Uterus (tissue), 4 donors: ENCODE measurements at places on chromosomes 2 and 18. TPM values are rescaled to one million over a fixed set of nuclear protein-coding genes. Genes with fewer than 3 reads are reported as not detected.

Gene SLC9A4
- total RNA-seq: 1.2 TPM

Gene MTERF4
- total RNA-seq: 108 TPM

Gene ARHGEF33
- 0.88 TPM for total RNA-seq

Gene SDC1
- total RNA-seq: 3.0 TPM

Gene TMEFF2
- total RNA-seq: not detected

Gene GPR155
- total RNA-seq: 5.4 TPM

Gene OSR1
- total RNA-seq: 26.2 TPM

Gene MATN3
- total RNA-seq: 2.1 TPM
